ENCODE measurements at places on chromosomes 2 and 18.

- DNase-seq = no peak
These were observed 51.9 kb upstream of the ZBTB7C start for GRCh38 chr18:48460929-48461583.

- no peak for DNase-seq
These were observed 146.3 kb downstream of the CELF4 start for GRCh38 chr18:37419315-37419714.

GRCh38 chr2:176917-177316, 86.9 kb downstream of the SH3YL1 start:
- DNase-seq = no peak

DNA sequence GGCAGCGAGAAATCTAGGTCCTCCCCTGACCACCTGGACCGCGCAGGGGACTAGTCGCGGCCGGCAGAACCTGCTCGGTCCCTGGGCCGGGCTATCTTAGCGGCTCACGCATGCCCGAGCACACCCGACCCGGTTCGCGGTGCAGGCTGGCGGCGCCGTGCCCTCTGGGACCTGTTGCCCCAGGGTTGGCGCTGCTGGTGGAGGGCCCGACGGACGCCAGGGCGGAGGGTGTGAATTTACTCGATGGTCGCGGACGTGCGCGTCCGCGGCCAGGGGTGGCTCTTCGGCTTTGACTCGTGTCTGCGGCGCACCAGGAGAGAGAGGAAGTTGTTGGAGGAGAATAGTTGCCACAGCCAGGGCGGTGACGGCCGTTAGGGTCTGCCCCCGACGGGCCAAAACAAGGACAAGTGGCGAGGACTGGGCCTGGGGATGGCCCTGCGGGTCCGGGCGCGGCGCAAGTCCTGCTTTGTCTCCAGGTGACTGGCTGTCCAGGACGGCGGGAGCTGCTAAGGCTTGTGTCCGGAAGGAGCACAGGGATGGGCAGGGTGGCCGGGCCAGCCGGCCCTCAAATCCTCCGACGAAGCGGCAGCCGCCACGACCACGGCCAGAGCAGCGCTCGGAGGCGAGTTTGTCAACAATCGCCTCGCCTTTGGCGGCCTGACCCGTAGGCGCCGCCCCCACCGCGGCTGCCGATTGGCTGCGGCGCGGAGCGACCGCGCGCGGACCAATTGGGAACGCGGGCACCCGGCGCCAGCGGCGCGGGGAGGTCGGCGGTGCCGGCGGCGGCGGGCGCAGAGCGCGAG, 1.3 kb downstream of the BCL2L11 start:
- DNase-seq = peak; percentile 81

DNA sequence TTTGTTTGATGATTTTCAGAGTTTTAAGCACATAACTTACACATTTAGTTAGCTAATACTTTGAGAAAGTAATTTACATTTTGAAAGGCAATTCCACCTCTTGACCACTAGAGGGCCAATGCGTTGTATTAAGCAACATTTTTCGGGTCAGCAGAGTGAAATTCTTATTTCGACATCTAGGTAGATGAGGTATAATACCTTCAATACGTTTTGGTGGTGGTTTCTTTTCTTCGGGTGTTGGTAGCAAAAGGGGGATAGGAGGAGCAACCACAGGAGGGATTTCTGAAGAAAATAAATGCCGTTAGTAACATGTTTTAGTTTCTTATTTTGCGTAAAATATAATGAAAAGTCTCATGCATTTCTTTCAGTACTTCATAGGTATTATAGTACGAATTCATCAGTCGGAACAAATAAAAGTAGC, 106.3 kb downstream of the TTN start:
- DNase-seq = no peak

GRCh38 chr2:215841175-215841816, 172.1 kb downstream of the MREG start:
- no peak for DNase-seq

- no peak for DNase-seq
These were observed at the start of gene GPR35 for GRCh38 chr2:240624950-240625621. Gene GPR35, plus strand, starts transcription at chr2:240625480. Its CDS starts 4,473 bp downstream, at chr2:240629953.

DNA sequence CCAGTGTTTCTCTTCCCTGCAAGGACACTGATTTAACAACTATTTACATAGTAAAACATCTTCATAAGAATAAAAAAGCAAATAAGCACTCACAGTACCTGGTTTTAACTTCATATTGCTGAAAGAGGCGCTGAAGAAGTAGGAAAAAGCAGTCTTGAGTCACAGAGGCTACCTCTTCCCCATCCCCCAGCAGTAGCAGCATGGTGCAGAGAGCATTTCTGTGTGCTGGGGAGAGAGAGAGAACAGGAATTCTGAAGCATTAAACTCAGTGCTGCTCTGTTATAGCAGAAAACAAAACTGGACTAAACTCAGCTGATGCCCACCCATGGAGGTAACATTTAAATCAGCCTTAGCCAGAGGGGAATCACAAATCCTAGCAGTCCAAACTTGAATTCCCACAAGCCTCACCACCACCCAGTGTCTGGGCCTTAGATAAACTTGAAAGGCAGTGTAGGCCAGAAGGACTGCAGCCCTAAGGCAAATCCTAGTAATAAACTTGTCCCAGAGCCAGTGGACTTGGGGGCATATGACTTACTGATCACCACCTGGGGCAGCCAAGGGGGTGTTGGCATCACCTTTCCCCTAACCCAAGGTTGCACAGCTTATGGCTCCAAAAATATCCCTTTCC, 321.8 kb upstream of the CWC22 start:
- DNase-seq = no peak

DNA sequence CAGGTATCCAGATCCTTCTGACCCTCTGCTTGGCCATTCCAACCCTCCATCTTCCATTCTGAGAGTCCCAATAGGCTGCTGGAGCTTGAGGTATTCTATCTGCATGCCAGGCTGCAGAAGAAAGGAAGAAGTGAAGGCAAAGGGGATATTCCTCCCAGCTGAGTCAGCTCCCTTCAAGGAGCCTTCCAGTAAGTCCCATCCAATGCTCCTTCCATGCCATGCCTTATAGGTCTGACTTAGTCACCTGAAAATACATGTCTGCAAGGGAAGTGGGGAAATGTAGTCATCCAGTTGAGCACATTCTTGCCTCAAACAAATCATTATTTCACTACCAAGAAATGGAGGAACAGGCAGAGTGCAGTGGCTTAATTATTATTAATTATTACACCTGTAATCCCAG, 464.6 kb downstream of the CNTNAP5 start:
- DNase-seq = no peak

- no peak for DNase-seq
These were observed 4.2 kb downstream of the ERMN start for GRCh38 chr2:157321466-157321865.

GRCh38 chr2:216074794-216075193, 6.8 kb downstream of the PECR start:
- DNase-seq = no peak

GRCh38 chr18:66582211-66582610, 21.7 kb downstream of the CDH19 start:
- DNase-seq = peak; percentile 41

DNA sequence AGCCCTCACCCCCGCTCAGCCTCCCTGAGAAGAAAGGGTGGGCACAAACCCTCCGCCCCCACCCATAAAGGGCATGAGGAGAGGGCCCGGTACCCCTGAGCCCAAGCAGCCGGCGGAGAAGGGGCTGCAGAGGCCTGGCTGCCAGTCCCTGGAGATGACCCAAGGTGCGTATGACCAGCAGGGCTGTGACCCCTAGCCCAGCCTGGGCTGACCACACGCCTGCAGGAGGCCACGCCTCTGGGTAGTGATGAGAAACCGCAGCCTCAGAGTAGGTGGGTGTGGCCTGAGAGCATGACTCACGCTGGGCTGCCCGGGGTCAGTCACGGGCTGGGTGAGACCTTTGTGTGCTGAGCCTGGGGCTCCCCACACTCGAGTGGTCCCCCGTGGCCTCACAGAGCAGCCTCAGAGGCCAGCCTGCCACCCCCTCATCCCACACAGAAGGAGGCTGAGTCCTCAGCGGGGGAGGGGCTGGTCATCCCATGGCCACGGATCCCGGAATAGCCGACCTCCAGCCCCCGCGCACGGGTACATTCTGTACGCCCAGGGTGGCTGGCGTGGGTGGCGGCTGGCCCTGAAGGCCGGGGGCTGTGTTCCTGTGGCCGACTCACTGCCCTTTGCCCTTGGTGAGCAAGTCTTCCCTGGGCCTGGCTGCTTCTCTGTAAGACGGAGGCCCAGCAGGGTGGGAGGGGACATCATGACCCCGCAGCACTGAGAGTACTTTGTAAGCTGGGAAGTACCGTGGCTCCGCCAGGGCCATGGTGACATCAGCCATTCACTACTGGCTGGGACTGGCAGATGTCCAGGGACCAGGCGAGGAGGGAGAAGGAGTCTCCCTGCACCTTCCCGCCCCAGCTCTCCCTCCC, 110.8 kb upstream of the OTOS start:
- no peak for DNase-seq

- no peak for DNase-seq
These were observed 16.3 kb upstream of the OTOF start for GRCh38 chr2:26494199-26494598.

DNA sequence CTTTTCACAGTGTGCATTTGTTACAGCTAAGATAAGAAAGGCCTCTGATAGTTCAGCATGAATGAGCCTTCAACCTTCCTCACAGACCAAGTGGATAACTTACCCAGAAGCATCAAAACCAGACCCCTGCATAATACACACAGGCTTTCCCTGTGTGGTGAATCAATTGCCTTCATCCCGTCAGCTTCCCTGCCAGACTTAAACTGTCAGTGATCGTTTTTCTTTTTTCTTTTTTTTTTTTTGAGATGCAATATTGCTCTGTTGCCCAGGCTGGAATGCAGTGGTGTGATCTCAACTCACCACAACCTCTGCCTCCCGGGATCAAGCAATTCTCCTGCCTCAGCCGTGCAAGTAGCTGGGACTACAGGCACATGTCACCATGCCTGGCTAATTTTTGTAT, 20.5 kb upstream of the SLC35F5 start:
- DNase-seq = no peak

DNA sequence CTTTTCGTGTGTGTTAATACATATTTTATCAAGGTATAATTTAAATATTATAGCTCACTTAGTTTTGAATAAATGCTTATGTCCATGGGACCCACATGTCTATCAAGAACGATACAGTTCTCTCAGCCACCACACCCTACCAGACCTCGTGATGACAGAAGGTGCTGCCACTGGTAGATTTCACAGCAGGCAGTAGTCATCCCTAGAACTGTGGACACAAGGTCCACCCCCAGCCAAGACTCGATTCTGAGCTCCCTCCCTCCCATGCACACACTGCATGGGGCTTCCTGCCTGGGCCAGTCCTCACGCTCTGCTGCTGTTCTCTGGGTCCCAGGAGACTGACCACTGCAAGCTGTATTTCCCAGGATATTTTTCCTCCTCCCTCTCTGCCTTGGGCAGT, 26.5 kb upstream of the CREB1 start:
- DNase-seq = no peak

GRCh38 chr2:12556762-12557161, 160.0 kb upstream of the TRIB2 start:
- DNase-seq = no peak

- no peak for DNase-seq
These were observed 659 bp upstream of the COX5B start for GRCh38 chr2:97645112-97645694.

- DNase-seq = no peak
These were observed 281.3 kb downstream of the SUCLG1 start for GRCh38 chr2:84177733-84178132.

- no peak for DNase-seq
These were observed 43.2 kb downstream of the IL1R2 start for GRCh38 chr2:102034683-102035548.

DNA sequence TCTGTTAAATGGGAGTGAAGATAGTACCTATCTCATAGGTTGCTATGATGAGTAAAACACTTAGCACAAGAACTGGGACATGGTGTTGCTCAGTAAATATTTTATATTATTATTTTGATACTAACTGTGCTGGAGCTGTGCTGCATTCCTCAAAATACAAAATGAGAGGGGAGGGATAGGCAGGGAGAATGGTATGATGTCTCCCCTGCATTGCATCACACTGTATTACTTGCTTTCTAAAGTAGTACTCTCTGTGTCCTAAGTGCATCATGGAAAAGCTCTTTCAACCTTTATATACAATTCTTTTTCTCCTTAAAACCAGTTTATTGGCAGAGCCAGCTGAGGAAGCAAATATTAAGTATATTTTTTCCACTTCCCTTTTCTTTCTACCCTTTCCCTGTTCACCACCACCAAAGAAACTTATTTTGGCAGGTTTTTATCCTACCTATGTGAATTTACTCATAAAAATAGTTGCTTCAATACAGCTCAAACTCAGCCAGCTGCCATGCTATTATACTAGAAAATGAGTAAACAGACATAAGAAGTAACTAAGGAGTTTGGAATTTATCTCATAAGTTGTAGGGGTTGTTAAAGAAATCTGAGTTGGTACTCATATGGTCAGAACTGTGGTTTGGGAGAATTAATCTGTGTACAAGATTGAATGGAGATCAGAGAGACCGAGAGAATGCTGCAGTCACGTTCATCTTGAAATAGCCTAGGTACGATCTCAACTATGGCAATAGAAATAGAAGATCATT, 60.3 kb downstream of the EHBP1 start:
- DNase-seq = no peak

- DNase-seq = no peak
These were observed 53.4 kb upstream of the RALBP1 start for GRCh38 chr18:9421901-9422327.

GRCh38 chr2:152386266-152386665, 51.3 kb downstream of the FMNL2 start:
- no peak for DNase-seq

GRCh38 chr2:142044197-142044596, 86.6 kb downstream of the LRP1B start:
- DNase-seq = no peak

DNA sequence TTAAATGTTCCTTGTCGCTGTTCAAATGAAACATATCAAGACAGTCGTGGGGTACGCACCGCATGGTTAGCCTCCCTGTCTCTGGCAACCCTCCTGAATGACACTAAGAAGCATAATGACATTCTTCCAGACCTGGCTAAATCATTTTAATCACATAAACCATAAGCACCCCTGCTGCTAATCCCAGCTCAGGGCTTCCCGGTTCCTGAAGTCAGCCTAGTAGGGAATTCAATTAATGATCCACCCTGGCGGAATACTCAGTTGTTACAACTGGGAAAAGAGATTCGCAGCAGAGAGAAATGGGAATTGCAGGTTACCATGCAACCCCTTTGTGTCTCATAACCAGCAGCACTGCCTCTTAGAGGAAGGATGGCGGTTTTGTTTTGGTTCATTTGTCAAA, 200.8 kb upstream of the AGAP1 start:
- no peak for DNase-seq

DNA sequence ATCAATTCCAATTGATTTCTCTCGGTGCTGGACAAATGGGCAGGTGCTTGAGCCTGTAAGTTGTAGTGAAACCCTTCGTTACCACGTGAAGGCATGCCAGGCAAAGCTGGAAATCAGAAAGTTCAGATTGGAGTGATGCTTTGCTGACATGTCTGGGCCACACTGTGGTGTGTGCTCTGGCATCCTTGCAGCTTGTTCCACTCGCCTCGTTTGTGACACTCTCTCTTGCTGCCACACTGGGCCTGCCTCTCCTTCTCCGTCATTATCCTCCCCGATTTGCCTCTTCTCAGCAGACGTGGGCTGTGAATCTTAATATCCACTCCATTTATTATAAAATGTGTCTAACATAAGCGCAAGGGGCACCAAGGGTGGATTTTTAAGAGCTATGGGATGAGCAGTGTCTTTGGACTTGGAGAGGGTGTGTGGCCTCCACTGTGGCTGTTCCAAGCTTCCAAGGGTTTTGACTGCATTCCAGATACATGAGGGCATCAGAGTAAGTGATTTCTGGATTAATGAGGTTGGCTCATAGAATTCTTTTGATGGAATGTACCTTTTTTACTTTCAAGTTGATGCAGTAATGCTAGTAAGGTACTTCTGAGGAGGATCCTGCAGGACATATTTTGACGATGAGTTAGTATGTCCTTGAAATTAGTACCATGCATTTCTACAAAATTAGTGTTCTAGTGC, 238.8 kb downstream of the TPGS2 start:
- DNase-seq = no peak
